Hippocampal formation (tissue), 2 donors: ENCODE measurements at places on chromosomes 2 and 18.

DNA sequence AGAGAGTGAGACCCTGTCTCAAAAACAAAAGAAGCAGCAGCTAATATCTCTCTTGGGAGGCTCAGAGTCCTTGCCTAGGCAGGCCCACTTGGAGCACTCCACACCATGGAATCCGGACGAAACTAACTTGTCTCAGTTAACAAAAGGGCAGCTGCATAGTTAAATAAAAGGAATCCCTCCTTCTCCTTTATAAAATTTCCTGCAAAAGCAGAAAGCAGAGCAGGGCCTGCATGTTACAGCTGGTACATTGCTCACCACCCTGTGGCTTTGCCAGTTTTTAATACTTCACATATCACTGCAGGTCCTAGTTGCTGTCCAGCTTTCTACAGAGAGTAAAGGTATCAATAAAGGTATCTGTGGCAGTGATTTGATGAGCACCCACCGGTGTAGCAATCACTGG is 93.6 kb downstream of the ASAP2 start:
- no peak for DNase-seq

- DNase-seq, result peak; percentile 85
Measured at GRCh38 chr2:16664052-16664731, 1.4 kb downstream of the CYRIA start.

GRCh38 chr2:241268716-241269445 is 46.6 kb downstream of the HDLBP start:
- DNase-seq, result no peak

DNA sequence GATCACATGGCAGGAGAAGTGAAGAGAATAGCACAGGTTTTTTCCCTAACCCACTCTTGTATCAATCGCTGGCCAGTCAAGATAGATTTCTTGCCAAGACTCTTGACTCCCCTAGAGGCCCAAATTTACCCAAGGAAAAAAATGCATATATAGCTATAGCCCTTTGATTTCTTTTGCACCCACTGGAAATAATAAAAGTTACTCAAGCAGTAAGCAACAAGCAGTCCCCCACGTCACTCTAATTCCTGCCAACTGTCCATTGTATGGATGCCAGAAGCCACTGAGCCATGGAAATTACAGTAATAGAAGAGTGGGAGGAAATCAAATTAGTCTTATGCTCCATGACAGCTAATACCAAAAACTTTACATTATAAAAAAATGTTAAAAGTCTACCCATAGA is 125.3 kb upstream of the SLC39A10 start:
- DNase-seq, result no peak

GRCh38 chr18:63169853-63170252 is 149.7 kb downstream of the BCL2 start:
- DNase-seq, result no peak

DNA sequence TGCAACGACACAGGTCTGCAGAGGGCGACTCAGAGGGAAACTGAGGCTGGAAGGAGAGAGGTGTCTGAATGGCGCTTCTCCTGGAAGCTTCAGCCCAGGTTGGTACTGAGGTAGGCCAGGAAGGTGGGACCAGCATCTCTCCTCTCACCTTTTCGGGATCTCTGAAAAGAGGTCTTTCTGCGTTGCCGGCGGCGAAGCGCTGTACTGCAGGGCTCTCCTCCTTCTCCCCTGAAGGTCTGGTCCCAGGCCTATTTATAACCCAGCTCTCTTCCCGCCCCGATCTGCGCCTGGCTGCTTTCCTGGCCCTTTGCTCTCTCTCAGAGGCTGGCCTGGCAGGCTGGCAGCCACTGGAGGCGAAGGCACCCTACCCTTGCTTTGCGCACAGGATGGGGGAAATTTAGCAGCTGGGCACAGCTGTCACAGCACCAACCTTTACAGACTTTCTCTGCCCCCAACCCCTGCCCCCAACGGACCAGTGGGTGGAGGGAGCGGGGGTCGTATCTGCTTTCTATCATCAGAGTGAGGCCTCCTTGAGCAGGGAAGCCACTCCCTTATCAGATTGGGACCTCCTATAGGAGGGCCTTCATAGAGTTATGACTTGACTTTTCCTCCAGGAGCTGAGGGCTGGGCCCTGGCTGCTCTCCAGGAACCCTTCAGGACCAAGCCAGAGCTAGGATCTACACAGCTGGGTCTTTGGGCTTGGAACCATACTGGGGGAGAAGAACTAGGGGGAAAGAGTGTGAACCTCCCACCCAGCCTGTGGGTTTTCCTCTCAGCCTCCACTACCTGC is 1.1 kb downstream of the DYSF start:
- no peak for DNase-seq

DNA sequence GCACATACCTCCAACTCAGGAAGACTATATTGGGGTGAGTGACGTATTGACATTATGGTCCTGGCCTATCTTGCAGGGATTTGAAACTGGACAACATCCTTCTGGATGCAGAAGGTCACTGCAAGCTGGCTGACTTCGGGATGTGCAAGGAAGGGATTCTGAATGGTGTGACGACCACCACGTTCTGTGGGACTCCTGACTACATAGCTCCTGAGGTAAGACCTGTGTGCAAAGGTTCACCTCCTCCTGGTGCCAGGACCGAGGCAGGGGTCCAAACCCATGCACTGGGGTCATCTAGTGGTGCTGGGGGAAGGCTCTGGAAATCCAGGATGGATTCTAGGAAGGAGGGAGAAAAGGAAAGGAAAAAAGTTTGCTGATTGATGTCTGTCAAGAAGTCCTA is 152.2 kb upstream of the EPAS1 start:
- no peak for DNase-seq

GRCh38 chr2:32358111-32358482 is 1.3 kb downstream of the BIRC6 start:
- DNase-seq, result no peak

GRCh38 chr18:12317664-12318333 is 9.8 kb downstream of the TUBB6 start:
- no peak for DNase-seq

- DNase-seq, result no peak
Measured at GRCh38 chr18:10536280-10536679, 10.5 kb downstream of the NAPG start.

GRCh38 chr2:121386707-121387106 is 101.7 kb upstream of the TFCP2L1 start:
- DNase-seq, result no peak

DNA sequence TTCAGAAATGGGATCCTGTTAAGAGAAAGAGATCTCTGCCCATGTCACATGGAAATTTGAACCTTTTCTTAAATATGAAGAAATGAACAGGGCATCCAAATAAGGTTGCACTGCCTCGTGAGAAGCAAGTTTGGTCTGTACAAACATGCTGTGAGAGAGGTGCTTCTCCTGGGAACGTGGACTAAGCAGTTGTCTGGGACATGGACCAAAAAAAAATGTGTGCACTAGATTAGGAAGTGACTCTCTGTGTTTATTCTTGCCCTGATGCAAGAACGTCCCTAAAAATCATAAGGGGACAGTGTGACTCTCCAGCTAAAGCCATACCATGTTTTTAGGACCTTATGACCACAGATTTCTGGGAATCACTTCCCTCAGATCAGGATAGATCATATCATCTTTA is 23.7 kb upstream of the GCG start:
- DNase-seq, result no peak

DNA sequence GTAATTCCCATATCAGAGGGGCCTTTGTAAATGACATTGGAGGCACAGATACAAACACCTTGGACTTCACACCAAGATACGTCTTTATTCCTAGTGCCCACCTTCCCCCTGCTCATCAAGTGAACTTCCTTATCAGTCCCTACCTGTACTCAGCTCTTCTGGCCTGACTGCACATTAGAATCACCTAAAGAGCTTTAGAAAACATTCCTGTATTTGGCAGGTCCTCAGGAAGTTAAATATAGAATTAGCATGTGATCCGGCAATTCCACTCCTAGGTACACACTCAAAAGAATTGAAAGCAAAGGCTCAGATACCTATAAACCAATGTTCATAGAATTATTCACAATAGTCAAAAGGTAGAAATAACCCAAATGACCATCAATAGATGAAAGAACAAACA is 46.6 kb downstream of the ALK start:
- DNase-seq, result no peak

DNA sequence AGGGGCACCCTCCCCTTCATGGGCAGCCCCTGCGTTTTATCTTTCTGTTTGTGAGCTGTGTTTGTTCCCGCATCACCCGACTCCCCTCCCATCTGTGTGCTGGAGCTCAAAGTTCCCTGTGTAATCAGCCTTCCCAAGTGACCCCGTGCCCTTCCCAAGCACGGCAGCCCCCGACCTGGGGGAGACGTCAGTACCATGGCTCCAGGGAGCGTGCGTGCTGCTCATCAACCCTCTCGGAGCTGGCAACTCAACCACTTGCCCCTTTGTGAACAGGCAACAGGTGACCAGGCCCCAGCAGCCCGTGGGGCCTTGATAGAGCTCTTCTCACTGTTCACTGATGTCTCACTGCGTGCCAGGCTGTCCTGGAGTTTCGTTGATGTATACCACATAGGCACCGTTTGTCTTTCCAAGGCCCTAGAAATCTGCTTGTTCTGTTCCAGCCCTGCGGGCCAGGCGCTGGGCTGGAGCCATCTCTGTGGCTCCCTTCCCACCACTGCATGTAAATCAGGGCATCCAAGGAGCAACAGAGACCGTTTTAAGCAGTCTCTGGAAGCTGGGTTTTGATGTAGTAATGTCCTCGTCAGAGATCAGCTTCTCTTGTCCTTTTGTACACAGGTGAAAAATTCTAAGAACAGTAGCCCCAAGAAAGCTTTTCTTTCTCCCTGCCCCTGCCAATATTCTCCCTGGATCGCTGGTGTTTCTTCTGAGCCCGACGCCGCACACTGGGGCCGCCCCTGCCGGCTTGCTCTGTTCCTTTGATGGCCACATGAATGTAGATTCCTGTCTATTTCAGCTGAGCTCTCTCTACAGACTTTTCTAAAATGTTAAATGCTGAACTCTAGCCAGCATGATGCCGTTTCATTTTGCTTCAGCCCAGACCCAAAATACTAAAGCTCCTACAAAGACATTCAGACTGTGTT is 107.0 kb upstream of the PTPRM start:
- DNase-seq, result peak; percentile 49

DNA sequence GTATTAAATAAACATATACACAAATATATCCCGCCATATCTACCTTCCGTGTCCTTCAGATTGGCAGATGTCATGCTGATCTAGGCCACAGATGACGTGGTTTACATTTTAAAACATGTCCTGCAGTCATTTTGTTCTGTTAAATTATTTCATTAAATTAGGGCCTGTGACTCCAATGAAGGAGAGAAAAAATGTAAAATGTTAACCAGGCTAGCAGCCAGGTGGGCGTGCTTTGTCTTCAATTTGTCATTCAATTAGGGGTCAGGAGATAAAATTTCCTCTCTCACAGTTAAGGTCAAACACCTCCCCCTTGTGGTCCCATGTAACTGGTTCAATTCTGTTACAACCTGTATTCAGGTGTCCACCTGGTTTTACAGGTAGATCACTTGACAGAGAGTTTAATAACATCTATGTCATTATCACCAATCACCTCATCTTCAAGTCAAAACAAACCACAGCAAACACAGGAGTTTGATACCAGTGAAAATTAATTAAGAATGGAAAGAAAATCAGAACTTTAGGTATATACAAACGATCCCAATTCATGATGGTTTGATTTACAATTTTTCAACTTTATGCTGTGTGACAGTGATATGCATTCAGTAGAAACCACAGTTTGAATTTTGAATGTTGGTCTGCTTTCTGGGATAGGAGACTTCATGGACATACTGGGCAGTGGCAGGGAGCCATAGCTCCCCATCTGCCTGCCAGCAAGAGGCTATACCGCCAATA is 339.4 kb downstream of the CMPK2 start:
- no peak for DNase-seq

GRCh38 chr2:96259497-96259921 is 6.3 kb downstream of the TMEM127 start:
- DNase-seq, result no peak

DNA sequence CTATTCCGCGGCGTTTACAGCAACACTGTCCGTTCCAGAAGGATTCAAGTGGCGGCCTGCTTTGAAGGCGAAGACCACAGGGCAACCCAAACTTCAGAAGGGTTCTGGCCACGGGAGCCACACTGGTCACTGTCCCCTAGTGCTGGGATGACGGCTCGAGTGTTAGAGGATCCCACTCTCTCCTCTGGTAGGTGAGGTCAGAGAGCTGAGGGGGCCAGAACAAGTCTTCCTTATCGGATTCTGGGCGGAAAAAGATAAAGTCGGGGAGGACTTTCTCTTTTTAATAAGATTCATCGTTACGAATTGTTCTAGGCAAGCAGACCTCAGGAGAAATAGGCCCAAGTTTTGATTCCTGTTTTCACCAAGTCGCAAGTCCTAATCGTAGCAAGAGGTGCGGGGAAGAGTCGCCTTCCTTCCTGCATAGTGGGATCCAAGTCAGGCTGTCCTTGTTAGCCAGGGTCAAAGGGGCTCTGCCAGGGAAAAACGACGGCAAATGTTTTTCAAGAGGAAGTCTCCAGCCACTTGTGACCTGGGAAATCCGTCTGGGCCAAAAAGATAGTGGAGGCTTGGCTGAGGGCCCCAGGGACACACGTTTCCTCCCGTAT is 864 bp upstream of the MYL12A start:
- peak; percentile 15 for DNase-seq

- no peak for DNase-seq
Measured at GRCh38 chr2:147214914-147215313, 629.9 kb upstream of the ACVR2A start.

DNA sequence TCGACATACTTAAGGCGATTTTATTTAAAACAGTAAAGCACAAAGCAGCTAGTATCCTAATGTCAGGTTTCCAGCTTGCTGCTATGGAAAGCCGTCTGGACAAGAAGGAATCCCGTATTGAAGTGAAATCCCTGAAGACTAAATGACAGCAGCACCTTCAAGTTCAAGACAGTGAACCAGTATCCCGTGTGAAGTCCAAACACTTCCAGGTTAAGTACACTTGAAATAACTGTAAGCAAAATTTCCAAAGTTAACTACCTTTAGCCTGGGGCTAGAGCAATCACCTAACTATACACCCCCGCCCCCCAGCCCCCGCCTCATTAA is 1.2 kb downstream of the MBOAT2 start:
- no peak for DNase-seq

DNA sequence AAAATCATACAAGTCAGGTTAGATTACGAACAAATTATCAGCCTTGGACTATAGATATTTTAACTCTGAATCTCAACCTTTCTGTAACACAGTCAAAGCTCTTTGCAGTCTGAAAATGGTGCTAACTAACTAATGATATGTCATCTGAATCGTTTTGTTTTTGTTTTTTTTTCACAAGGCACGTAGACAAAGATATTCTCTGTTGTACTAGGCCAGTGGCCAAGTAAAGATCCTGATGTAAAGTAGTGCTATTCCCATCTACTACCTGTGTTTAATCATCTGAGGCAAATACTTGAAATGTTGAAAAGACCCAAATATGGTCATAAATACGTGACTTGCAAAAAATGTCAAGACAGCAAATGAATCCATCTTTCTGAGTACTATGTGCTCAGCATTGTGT is 65.7 kb downstream of the REL start:
- no peak for DNase-seq

GRCh38 chr18:9613550-9614400 is 584 bp downstream of the PPP4R1 start:
- peak; percentile 64 for DNase-seq

- DNase-seq, result no peak
Measured at GRCh38 chr2:195094330-195094729, 562.7 kb upstream of the SLC39A10 start.

GRCh38 chr2:201642086-201642578 is 1.2 kb downstream of the TMEM237 start:
- DNase-seq, result no peak
